ENCODE measurements at places on chromosomes 1 and 21.

DNA sequence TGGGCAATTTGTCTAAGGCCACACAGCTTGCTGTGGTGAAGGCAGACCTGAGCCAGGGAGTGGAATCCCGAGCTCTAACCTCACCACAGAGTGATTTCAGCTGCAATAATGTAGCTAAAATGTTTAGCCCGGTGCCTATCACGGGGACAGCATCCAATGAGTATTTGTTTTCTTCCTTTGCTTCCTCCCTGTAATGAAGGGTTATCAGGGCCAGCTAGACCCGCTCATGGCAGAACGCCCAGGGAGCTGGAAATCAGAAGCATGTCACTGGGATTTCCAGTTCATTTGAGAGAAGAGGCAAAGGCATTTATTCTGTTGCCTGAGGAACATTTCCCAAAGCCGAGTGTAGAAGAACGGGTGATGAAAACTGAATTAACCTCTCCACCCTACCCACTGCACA, 183.1 kb downstream of the ZSCAN20 start:
- DNase-seq: no peak

- no peak for DNase-seq
Measured at GRCh38 chr1:17280436-17280835, 27.6 kb upstream of the PADI4 start.

DNA sequence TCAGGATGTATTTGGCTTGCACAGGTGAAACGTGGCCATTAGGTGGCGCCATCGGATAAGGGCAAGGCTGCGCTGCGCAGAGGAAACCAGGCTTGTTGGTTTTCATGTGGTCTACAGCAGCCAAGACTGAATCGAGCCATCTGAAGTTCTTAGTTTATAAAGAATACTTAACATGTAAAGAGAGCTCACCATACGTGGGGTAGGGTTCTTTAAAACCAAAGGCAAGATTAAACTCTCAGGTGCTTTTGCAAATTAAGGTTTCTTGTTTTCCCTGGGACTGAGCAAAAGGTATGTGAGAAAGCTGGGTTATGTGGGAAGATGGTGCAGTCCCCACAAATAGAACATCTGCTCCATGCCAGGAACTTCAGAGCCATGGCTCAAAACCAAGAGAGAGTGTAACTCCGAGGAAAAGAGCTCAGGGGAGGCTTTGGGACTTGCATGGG, 9.3 kb downstream of the MASP2 start:
- DNase-seq: no peak

- DNase-seq: no peak
Measured at GRCh38 chr1:160219062-160219929, 14.1 kb downstream of the PEA15 start.

DNA sequence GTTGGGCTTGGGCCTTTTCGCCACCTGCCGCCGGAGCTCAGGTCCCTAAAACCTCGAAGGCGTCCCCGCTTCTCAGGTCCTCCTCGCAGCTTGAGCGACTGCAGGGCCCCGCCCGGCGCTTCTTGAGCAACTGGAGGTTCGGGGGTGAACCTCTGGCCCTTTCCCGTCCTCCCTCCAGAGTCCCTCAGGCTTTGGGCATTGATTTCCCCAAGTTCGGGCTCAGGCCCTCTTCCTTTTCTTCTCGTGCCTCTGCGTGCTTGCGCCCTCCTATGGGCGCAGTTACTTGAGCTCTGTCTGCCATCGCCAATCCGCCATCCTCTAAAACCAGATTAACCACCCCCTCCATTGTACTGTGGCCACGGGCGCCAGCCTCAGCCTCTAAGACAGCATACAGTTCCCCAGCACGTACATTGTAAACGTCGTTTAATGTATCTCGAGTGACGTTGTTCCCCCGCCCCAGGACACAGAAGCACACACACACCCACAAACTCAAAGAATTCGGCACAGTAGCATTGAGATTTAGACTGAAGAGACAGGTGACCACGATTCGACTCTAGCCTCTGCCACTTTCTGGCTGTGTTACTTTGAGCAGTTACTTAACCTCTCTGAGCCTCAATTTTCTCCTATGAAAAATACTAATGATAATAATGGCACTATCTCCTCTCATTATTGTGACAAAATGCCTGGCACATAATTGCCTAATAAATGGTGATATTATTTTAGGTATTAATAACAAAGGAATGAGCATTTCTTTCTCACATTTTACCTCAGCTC, 22.6 kb downstream of the BTG2 start:
- DNase-seq: no peak

- DNase-seq: no peak
Measured at GRCh38 chr1:148353461-148354283, 129.4 kb downstream of the PPIAL4G start.

Measured in cortex of kidney (tissue), 1 donor.